ENCODE measurements at places on chromosomes 7 and 10.

DNA sequence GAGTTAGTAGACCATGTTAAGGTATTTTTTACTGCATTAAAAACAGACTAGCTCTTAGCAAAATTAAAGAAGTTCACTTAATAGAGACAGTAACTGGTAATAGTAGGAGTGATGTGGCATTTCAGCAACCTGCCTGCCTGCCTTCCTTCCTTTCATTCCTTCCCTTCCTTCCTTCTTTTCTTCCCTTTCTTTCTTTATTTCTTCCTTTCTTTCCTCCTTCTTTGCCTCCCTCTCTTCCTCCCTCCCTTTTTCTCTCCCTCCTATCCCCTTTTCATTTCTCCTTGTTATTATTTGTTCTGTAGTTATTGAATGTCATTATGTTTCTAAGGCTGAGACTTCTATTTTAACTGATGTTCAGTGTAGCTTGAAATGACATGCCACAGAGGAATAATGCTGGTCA lies 146.5 kb upstream of the WNT16 start:
- no peak for DNase-seq

DNA sequence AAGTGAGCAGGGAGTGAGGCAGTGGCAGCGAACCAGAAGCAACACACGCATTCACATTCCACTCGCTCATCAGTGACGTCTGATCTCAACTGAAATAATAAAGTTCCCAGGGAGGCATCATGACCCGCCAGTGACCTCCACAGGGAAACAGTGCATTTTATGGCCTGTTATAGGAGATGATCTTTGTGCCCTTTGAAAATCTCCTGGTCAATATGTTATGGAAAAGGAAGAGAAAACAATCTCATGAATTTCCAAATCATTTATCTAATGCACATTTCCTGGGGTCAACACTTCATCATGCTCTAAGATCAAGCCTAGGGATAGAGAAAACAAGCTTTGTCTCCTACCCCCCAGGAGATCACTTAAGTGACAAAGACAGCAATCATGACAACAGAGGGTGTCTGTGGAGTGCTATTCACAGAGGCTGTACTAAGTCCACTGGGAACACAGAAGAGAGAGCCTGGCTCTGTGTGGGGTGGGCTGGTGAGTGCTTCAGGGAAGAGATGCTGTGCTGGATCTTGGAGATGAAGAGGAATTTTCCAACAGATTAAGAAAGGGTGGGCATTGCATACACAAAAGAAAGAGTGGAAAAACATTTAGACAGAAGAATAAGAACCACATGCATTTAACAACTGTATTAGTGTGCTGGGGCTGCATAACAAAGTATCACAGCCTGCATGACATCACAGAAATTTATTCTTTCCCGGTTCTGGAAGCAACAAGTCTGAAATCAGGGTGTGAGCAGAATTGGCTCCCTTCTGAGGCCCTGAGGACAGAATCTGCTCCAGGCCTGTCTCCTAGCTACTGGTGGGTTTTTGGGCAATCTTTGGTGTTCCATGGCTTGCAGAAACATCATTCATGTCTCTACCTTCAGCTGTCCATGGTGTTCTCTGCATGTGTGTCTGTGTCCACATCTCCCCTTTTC lies 613.9 kb upstream of the IGFBP3 start:
- DNase-seq, result no peak

DNA sequence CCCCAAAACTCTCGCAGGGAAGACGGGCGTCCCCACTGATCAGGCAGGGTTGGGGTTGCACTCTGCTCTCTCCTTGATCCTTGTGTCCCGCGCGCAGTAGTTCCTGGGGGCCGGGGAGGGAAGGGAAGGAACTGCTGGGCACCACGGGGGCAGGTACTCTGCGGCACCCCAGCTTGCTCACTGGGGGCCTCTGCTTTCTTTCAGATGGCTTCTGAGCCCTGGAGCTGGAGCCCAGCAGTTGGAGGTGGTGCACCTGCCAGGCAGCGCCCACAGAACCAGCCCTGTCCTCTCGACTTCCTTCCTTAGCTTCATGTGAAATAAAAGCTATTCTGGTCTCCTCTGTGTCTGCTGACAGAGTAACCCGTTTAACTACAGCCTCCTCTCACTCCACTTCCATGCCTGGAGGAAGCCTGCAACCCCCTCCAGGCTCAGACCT lies 12.2 kb downstream of the PLAC9 start:
- no peak for DNase-seq

GRCh38 chr7:135584362-135585353 lies 26.9 kb downstream of the NUP205 start:
- DNase-seq, result no peak

- DNase-seq, result no peak
Observed at GRCh38 chr7:75042286-75042685, 31.3 kb downstream of the RCC1L start.

- DNase-seq, result no peak
Observed at GRCh38 chr7:74029991-74030415, 2.0 kb downstream of the ELN start.
